ENCODE measurements at places on chromosomes 6 and 20. TPM values are rescaled to one million over a fixed set of nuclear protein-coding genes. Genes with fewer than 3 reads are reported as not detected.

SNRPB gene
- 349 TPM for total RNA-seq

GRCh38 chr6:101832371-101832770 lies 438.9 kb downstream of the GRIK2 start:
- no peak for DNase-seq

GRCh38 chr6:124400261-124400999 lies 561.8 kb upstream of the RNF217 start:
- no peak for DNase-seq

- DNase-seq, result peak; percentile 51
These were observed 402 bp downstream of the OSBPL2 start for GRCh38 chr20:62238569-62239277.

EMILIN3 gene
- total RNA-seq, result not detected

DNA sequence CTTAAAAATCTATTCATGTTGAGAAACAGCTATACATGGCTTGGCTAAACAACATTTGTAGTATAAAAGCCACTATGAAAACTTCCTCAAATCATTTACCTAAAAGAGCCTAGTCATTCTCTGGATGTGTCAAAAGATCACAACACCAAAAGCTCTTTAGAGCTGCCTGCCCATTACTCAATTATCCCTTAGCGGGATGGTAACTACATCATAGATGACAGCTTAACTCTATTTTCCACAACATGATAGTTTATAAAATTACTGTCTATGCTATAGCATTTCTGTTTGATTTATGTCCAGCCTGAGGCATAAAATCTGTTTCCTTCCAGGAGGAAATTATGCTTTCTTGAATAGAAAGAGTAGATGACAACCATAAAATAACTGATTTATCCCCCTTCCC lies 777.6 kb upstream of the HS3ST5 start:
- DNase-seq, result no peak

DNA sequence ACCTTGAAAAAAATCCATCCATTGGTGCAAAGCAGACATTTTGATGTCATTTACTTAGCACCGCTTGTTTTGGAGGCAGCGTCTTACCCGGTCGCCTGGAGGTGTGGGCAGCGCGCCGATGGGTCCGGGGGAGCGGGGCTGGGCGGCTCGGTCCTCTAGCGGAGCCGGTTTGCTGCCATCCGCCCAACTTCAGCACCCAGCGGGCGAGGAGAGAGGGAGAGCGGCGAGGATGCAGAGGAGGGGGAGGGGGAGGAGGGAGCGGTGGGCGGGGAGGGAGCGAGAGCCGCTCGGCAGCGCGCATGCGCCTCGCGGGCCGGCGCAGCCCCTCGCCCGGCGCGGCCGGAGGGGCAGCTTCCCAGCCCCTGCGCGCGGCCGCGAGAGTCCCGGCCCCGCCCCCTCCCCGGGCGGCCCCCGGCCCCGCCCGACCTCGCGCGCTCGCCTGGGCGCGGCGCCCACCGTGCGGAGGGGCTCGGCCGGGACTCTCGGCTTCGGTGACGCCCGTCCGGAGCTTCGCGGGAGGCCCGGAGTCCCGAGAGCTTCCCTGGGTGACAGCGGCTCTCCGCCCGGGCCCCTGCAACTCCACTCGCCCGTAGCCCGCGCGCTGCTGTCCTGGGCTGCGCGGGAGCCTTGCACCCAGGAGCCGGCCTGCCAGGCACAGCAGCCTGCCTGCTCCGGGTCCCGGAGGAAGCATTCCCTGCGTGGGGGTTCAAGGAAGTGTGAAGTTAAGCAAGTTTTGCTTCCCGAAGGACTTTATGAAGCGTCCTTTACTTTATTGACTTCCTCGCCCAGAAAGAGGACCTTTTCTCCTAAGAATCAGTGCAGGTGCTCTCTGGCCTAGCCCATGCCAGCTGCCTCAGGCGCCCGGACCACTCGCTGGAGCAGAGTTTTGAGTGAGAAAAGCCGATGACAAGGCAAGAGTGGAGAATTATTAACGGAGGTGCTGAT lies at the start of gene RGS17:
TSS of gene RGS17 (minus strand) at position 246 of the 945 bp plus-strand sequence. CDS start 87,264 bp downstream, outside the sequence.
- DNase-seq, result peak; percentile 46

GRCh38 chr6:107128175-107128574 lies 12.9 kb upstream of the BEND3 start:
- DNase-seq, result no peak

ELOVL2 gene
- 0.41 TPM for total RNA-seq

APCDD1L gene
- 2.4 TPM for total RNA-seq

DNA sequence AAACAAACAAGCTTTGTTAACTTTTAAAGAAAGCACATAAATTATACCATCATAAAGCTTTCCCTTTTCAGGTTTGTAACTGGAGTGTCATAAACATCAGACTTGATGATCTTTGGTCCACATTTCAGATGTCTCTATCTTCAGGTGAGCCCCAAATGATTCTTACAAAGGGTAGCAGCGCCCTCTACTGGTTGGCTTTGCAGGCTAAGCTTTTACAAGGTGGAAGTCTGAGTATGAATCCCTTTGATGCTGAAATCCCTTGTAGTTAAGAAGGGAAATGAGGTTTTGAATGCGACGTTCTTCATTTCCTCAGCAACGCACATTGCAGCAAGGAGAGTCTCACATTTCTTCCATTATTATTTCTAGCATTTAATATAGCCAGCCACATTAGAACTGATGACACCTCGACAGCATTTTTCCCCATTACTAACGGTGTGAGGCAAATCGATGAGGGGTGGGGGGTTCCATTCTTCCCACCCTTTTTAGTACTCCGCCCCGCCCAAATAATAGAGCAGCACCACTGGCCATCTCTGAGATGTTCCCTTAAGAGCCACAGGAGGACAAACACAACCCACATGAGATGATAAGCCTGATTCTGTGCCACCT lies 126.3 kb upstream of the NT5E start:
- peak; percentile 46 for DNase-seq

DLK2 gene
- 3.6 TPM for total RNA-seq

GRCh38 chr6:146857180-146857979 lies 258.6 kb downstream of the ADGB start:
- no peak for DNase-seq

GRCh38 chr6:136318676-136319075 lies 29.0 kb upstream of the BCLAF1 start:
- no peak for DNase-seq

DNA sequence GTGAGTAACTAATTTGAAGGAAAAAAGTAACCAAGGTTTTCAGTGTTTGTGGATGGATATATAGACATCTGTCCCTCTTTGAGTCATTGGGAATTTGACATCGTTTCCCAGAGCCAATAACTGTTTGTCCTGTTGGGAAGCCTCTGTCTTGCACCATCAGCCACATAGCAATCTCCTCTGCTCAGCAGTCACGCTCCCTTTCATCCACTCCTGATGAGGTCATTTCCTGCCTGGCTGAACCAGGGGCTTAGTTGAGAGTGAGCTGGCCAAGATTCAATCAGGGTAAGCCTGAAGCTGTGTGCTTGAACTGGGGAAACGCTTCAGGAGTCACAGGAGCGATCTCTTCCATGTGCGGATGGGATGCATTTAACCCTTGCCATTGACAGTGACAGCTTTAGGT lies 121.5 kb upstream of the FOXQ1 start:
- peak; percentile 35 for DNase-seq

- no peak for DNase-seq
These were observed 33.8 kb upstream of the RREB1 start for GRCh38 chr6:7073821-7074525.

DACT2 gene
- total RNA-seq, result not detected

DNA sequence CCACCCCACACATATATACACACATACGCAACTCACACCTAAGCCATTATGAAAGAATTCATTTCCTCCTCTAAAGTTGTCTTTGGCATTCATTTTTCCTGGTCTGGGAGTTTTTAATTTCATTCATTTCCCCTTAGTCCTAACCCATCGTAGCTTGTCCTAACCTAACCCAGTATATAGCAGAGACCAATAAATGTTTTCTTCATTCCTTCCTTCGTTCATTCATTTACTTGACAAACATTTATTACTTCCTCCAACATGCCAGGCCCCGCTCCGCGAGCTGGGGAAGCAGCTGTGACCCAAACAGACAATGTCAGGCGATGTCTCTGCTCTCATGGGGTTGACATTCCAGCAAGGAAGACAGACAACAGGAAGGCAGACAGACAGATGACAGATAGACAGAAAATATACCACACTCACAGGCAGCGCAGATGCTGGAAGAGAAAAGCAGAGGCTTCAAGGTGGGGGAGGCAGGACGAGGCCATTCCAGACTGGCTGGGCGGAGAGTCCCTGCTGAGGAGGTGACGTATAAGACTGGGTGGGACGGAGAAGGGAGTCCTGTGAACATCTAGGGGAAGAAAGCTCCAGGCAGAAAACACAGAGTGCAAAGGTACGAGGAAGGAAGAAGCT lies 33.7 kb upstream of the SIRPA start:
- DNase-seq, result no peak

DNA sequence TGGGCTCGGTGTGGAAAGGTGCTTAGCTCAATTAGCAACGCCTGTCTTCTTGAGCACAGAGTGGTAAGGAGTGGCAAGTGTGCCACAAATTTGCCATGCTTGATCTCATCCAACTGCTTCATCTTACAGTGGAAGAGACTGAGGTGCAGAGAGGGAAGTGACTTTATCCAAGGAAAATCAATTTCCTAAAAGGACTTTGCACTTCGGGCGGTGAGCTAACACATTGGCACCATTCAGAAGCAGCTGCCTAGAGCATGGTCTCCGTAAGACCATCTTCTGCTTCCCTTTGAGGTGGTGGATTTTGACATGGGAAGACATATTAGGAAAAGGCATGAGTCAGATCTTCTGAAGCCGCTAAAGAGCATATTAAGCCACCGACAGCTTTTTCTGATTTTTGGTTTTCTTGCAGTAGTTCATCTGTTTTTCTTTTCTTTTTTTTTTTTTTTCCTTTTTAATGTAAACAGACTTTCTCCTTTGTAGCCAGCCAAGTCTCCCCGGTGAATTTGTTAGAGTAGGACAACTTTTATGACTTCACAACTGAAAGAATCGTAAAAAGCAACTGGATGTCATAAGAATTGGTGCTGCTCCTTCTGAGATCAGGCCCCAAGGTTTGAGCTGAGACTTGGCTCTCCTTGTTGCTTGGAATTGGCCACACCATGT lies 273.2 kb downstream of the CDC5L start:
- DNase-seq, result no peak

DNA sequence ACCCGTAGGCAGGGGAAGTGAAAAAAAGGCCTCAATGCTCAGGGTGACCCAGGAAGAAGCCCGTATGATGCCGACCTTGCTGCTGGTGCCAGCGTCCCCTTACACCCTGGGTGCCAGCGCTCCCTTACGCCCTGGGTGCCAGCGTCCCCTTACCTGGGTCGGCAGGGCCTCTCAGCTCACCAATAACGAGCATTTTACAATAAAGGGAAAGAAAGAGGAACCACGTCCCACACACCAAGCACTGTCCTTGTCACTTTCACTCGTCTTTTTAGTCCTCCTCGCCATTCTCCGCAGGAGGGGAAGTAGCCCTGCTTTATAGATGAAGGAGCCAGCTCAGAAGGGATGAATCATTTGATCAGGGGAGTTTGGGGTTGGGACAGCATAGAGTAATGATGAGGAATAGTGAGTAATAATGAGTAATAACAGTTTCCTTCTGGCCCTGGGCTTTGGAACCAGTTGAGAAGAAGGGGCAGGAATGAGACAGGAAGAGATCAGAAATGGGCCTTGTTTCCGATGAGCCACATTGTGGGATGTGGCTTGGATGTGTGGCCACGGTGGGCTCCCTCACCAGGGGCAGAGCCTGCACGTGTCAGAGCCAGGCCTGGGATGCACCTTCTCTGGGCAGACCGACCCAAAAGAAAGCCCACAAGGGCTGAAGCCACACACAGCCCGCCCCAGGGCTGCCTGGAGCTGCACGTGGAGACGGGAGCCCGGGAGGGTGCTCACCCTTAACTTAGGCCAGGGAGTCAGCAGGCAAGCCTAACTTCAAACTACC lies 75.7 kb downstream of the SYNJ2 start:
- peak; percentile 90 for DNase-seq

- DNase-seq, result no peak
These were observed 900.7 kb downstream of the TFAP2A start for GRCh38 chr6:9514146-9514545.

TP53TG5 gene
- total RNA-seq, result 0.23 TPM

DNA sequence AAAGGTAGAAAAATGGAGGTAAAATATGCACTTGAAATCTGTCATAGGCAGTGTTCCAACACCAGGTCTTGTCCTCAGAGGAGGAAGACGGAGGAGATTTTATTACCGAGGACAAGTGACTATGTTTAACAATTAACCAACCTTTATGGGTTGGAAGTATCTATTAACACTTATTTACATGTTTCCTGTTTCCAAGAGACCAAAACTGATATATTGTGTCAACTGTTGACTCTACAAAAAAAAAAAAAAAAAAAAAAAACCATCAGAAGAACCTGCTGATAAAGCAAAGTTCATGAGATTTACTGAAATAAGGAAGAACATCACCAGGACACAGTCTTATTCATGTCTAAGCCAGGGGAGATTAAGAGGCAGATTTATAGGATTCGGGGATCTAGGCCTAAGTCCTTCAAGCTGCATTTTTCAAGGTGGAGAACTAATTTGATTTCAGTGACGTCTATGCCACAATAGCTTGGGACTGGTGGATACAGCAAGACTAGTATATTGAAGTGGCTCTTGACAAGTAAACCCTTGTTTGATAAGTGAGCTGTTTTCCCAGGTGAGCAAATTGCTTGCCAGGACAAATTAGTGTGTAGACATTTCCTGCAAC lies 126.6 kb upstream of the NAA20 start:
- no peak for DNase-seq

- peak; percentile 58 for DNase-seq
These were observed 69.6 kb downstream of the HFE start for GRCh38 chr6:26156850-26157250.

DNA sequence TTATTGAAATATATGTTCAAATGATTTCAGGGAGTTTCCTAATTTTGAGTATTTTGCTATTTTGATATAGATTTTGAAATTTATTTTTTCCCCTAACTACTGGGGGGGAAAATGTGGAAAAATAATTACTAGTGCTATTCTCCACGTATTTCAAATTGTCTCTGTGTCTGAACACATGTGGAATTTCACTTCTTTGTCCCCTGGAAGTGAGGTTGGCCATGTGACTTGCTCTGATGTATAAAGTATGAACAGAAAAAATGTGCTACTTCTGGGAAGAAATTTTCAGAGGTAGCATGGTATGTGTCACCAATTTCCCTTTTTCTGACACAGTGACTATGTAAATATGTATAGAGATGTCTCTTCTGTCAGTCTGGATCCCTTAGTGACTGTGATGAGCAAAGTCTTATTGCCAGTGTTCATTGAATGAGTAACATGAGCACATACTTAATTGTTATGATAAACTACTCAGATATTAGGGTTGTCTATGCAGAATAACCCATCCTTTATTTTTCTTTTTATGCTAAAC lies 215.4 kb upstream of the CCN2 start:
- DNase-seq, result no peak

- no peak for DNase-seq
These were observed 270.3 kb upstream of the ECI2 start for GRCh38 chr6:4405621-4406212.

- no peak for DNase-seq
These were observed 49.5 kb downstream of the DOK5 start for GRCh38 chr20:54524849-54525248.

CALHM5 gene
- total RNA-seq, result not detected

All from PC-9 (cell line).